Bronchial smooth muscle cell (primary cell): ENCODE measurements at places on chromosomes 2 and 18. TPM values are rescaled to one million over a fixed set of nuclear protein-coding genes. Genes with fewer than 3 reads are reported as not detected.

CCDC178 gene
- total RNA-seq: 0.16 and 0.94 TPM in 2 replicates

SKOR2 gene
- not detected in 2 replicates for total RNA-seq

NRP2 gene
- total RNA-seq: 21.3 and 41.9 TPM in 2 replicates

RNF144A gene
- total RNA-seq: 0.17 and 3.9 TPM in 2 replicates

RAX gene
- not detected in 2 replicates for total RNA-seq

EPC2 gene
- 18.1 and 18.5 TPM in 2 replicates for total RNA-seq

NEURL3 gene
- total RNA-seq: 0.09 and 0.16 TPM in 2 replicates

CROCC2 gene
- total RNA-seq: 0.26 and 0.63 TPM in 2 replicates

GPR39 gene
- 0.86 and 1.4 TPM in 2 replicates for total RNA-seq
